Left ventricle myocardium inferior (tissue), 1 donor: ENCODE measurements at places on chromosomes 16 and 17. TPM values are rescaled to one million over a fixed set of nuclear protein-coding genes. Genes with fewer than 3 reads are reported as not detected.

DNA sequence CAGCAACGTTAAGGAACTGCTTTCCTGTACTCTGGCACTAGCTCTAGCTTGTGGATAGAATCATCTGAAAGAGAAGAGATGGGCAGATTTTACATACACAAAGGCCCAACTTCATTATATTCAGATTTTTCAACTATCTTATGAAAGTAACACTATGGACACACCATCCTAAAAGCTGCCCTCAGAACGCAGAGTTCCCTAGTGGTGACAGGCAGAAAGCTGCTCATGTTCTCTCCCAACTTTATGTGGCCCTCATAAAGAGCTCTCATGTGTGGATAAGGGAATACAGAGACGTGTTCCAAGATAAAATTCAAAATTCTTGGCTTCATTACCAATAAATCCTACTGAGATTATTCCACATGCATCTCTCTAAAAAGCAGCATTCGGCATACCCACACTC is 1.5 kb downstream of the CFAP20 start:
- no peak for DNase-seq

HBA1 gene
- 78.7 TPM for total RNA-seq

C16orf89 gene
- 5.9 TPM for total RNA-seq

CHST6 gene
- 1.4 TPM for total RNA-seq

CES1 gene
- 29.1 TPM for total RNA-seq
